ENCODE measurements at places on chromosomes 5 and 9.

- no peak for DNase-seq
Observed at GRCh38 chr5:59061377-59061776, 478.5 kb downstream of the RAB3C start.

- no peak for DNase-seq
Observed at GRCh38 chr9:134103391-134103998, 32.4 kb upstream of the WDR5 start.

DNA sequence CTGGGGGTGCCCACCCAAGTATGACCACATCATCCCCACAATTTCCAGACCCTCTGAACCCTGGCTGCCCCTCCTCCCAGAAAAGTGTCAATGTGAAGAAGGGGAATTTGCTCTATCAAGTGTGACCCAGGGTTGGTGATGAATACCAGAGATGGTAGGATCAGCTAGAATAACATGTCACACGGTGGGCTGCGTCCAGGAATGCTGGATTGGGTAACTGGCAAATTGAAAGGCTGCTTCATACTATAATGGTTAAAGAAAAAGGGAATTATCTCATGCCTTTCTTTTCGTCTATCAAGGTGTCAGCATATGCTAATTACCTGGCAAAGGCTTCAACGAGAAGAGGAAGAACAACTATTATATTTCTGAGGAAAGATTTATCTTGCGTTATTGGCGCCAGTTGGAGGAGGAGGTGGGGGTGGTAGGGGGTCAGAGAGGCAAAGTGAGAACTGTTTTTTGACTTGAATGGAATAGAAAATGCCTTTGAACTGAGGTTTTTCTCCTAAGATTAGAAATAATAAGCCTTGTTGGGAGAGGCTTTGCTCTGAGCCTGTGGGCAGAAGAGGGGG lies 27.8 kb upstream of the ARAP3 start:
- no peak for DNase-seq

GRCh38 chr9:87076825-87077224 lies 129.5 kb upstream of the GAS1 start:
- no peak for DNase-seq

DNA sequence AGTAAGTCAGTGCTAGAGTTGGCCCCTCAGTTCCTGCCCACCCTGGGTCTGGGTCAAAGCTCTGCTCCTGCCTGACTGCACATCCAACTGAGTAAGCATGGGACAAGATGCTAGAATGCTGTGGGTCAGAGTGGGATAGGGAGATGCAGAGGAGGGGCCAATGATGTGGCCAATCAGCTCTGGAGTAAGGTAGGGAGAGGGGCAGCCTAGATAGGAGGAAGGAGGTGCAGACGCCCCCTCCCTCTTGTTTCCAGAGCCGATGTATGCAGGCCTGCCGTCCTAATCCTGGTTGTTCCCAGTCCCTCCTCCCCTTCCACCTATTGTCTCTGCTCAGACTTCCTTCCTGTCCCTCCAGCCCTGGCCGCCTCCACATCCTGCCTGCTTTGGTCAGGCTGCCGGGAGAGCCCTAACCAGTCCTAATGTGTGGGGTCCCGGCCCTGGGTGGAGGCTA lies 1.3 kb downstream of the ARAP3 start:
- DNase-seq = no peak

- DNase-seq = no peak
Observed at GRCh38 chr9:106298997-106299396, 564.0 kb upstream of the ZNF462 start.

GRCh38 chr5:147310059-147310704 lies 75.4 kb downstream of the STK32A start:
- no peak for DNase-seq

DNA sequence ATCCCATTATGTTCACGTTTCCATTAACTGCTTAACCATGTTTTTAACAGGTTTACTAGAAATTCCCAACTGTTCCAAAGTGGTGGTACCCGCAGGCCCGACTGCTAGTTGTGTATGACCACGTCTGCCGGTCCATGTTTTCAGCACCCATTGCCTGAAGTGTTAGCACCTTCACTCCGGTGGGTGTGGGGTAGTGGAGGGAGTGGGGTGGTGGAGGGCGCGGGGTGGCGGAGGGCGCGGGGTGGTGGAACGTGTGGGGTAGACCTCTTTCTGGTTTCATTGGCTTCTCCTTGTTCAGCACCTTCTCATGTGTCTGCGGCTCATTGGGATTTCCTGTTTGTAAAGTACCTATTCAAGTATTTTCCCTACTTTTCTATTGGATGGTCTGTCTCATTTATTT lies 37.7 kb downstream of the TPPP start:
- DNase-seq = no peak

GRCh38 chr5:115243412-115243811 lies 19.3 kb downstream of the PGGT1B start:
- DNase-seq = no peak

GRCh38 chr9:120941046-120941770 lies 14.6 kb upstream of the TRAF1 start:
- no peak for DNase-seq

DNA sequence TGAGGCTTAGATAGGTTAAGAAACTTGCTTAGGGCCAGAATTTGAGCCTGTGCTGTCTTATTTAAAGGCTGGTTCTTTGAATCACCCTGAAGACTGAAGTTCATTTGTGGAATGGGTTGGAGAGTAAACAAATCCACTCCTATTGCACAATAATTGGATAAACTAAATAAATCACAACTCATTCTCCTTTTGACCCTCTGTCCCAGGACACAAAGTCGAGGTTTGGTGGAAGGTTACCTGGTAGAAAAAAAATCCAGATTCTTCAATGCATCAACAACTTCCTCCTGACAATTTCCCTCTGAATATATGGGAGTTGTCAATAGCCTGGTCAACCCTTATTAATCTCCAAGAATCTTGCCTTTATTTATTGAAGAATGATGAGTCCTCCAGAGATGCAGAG lies 28.9 kb downstream of the TBC1D2 start:
- no peak for DNase-seq

All from activated CD4-positive, alpha-beta T cell treated with anti-CD3 and anti-CD28 coated beads for 1 hour (primary cell).